Esophagus squamous epithelium (tissue), 5 donors: ENCODE measurements at places on chromosomes 12 and 14.

GRCh38 chr12:22981711-22982110 lies 356.7 kb downstream of the ETNK1 start:
- H3K36me3 ChIP-seq, result no peaks in the 10 kb centered on the region
- no peaks in the 10 kb centered on the region for H3K4me1 ChIP-seq
- H3K4me3 ChIP-seq, result no peak overlapping the region
- H3K27ac ChIP-seq, result no peak overlapping the region
- no peak for DNase-seq
- H3K27me3 ChIP-seq, result no peaks in the 10 kb centered on the region

GRCh38 chr12:10186299-10186698 lies 7.5 kb downstream of the TMEM52B start:
- no peak overlapping the region for H3K4me3 ChIP-seq
- H3K4me1 ChIP-seq, result peaks cover 50% of the 10 kb centered on the region
- no peak for DNase-seq
- no peak overlapping the region for H3K27ac ChIP-seq

DNA sequence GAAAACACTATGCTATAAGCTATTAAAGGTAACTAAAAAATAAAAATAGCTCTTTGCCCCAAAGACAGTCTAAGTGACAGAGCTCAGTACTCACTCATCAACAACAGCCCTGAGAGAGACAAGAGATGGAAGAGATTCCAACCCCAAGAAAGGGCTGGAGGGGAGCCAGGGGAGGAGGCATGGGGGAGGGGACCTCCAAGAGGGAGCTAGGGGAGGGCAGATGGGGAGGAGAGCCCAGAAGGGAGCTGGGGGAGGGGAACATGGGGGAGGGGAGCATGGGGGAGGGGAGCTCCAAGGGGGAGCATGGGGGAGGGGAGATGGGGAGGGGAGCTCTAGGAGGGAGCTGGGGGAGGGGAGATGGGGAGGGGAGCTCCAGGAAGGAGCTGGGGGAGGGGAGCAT lies 7.7 kb downstream of the SSH1 start:
- H3K4me3 ChIP-seq, result no peak overlapping the region
- no peaks in the 10 kb centered on the region for H3K27me3 ChIP-seq
- DNase-seq, result no peak
- no peak overlapping the region for H3K27ac ChIP-seq
- H3K36me3 ChIP-seq, result peaks cover 15% of the 10 kb centered on the region

- no peaks in the 10 kb centered on the region for H3K4me1 ChIP-seq
- no peak overlapping the region for H3K4me3 ChIP-seq
- peaks cover 98% of the 10 kb centered on the region for H3K36me3 ChIP-seq
Measured at GRCh38 chr12:132071830-132072384, 72.2 kb downstream of the DDX51 start.

DNA sequence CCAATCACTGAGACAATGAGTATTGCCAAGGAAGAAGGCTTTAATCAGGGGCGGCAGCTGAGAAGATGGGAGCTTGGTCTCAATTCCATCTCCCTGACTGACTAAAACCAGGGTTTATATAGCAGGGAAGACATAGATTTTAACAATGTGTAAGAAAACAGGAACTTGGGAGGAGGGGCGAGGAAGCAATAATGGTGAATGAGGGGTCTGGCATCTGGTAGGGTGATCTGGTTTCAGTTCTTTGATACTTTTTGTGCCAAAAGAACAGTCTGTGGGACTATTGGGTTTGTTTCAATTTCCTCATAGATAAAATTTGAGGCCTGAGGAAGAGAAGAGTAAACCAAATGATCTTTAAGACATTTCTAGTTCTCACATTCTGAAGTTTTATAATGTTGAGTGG lies 49.2 kb downstream of the FUT8 start:
- no peaks in the 10 kb centered on the region for H3K27me3 ChIP-seq
- no peaks in the 10 kb centered on the region for H3K36me3 ChIP-seq
- no peaks in the 10 kb centered on the region for H3K4me1 ChIP-seq
- no peak for DNase-seq

DNA sequence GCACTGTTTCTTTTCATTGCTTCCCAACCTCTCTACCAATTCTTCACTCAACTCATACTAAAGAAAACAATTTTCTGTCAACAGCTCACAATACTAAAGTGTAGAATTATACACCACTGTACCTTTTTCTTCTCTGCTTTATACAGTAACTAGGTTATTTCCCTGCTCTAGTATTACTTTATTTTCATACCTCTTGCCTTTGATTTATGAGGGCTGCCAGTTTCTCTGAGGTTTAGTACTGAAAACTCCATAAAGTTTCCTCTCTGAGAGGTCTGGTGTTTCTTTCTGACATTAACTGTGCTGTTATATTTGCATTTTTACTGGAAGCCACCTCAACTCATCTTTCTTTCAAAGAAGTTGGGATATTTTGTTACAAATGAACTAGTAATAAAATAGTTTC lies 63.0 kb upstream of the GRIP1 start:
- no peaks in the 10 kb centered on the region for H3K27me3 ChIP-seq
- no peak overlapping the region for H3K27ac ChIP-seq
- H3K36me3 ChIP-seq, result no peaks in the 10 kb centered on the region
- no peak overlapping the region for H3K4me3 ChIP-seq
- DNase-seq, result no peak
